Amygdala (tissue), 56 donors: ENCODE measurements at places on chromosomes 13 and 19.

DNA sequence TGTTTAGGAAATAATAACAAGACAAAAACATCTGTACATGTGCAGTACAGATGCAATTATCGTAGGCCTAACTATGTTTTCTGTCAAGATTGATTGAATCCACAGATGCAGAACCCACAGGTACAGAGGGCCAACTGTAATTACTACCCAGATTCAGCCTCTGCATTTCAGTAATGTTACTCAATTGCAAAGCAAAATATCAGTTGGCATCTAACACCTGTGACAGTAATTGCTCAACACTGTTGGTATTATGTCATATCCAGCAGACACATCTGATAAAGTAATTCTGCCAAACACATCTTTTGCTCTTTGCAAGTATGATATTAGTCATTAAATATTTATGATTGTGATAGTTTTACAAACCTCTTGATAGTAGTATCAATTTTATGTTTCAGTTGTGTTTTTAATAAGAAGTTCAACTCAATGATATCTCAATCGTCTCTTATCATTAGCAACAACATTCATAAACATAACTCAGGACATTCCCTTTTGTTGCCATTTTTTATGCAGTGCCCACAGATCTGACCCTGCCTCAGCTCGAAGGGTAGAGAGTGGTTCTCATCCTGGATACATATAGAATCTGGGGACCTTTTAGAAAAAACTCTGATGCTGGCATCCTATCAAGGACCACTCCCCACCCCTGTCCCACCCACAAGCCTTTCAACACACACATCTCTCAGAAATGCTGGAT is 104.7 kb downstream of the MYCBP2 start:
- DNase-seq: no peak

- DNase-seq: no peak
These were observed 352.0 kb downstream of the FGF14 start for GRCh38 chr13:102049853-102050252.

- DNase-seq: no peak
These were observed 75.0 kb upstream of the VSTM2B start for GRCh38 chr19:29450812-29451211.

DNA sequence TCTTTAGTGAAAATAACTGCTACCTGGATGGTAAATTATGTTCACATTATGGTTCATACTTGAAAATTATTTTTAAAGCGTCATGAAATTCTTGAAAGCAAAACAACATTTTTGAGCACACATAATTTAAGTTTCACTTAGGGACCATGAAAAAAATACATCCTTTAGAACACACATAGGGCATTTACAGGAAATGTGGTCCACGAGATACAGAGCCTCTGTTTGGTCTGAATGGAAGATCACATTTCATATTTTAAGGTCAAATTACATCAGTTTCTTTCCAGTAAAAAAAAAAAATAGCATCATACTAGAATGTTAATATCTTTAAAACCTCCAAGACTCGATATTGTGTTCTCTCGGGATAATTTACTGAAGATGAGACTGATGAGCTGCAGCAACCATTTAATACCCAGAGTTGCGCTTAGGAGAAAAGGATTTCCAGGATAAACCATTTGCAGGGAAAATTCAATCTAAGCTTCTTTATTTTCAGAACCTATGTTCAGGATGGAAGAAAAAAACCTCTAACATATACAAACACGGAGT is 720.7 kb downstream of the DIAPH3 start:
- no peak for DNase-seq

DNA sequence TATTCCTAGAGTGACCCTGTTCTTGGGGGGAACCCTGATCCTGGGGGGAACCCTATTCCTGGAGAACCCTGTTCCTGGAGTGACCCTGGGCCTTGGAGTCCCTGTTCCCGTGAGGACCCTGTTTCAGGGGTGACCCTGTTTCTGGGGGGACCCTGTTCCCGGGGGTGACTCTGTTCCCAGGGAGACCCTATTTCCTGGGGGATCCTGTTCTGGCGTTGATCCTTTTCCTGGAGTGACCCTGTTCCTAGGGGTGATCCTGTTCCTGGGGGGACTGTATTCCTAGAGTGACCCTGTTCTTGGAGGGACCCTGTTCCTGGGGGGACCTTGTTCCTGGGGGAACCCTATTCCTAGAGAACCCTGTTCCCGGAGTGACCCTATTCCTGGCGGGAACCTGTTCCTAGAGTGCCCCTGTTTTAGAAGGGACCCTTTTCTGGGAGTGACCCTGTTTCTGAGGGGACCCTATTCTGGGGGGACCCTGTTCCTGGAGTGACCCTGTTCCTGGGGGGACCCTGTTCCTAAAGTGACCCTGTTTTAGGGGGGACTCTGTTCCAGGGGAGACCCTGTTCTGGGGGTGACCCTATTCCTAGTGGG is 15.0 kb downstream of the GNA15 start:
- no peak for DNase-seq

- no peak for DNase-seq
These were observed 69.0 kb downstream of the KDM4B start for GRCh38 chr19:5037936-5038335.

DNA sequence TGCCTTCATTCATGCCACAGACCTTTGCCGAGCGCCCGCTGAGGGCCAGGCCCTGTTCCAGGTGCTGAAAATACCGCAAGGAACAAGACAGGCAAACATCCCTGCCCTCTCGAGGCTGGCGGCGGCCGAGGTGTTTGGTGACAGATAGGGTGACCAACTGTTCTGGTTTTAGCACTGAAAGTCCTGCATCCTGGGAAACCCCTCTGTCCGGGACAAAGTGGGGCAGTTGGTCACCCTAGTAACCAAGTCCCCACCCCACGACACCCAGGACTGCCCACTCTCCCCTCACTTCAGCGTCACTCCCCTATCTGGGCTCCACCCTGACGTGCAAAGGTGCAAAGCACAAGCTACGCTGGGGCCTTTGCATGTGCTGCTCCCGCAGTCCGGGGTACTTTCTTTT is 17.3 kb downstream of the ZBTB7A start:
- no peak for DNase-seq

DNA sequence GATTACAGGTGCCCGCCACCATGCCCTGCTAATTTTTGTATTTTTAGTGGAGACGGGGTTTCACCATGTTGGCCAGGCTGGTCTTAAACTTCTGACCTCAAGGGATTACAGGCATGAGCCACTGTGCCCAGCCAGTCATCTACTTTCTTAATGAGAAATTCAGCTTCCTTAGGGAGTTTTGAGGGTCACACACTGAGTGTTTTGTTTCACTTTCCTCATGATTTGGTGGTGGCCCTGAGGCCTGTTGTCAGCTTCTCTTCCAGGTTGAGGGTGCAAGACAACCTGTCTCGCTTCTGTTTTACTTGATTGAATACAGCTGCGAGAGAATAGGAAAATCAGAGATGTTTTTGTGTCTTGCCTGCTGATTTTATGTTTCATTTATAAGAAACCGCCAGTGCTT is 9.9 kb downstream of the FRY start:
- DNase-seq: no peak

DNA sequence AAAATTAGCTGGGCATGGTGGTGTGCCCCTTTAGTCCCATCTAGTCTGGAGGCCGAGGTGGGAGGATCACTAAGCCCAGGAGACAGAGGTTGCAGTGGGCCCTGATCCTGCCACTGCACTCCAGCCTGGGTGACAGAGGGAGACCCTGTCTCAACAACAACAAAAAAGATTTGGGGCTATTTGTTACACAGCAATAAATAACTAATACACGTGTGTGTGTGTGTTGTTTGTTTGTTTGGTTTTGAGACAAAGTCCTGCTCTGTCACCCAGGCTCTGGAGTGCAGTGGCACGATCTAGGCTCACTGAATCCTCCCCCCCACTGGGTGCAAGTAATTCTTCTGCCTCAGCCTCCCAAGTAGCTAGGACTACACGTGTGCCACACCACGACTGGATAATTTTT is 32.9 kb upstream of the FEM1A start:
- no peak for DNase-seq
